Inflammatory macrophage treated with lipopolysaccharide for 1 hour (primary cell): ENCODE measurements at places on chromosomes 6 and 20.

DNA sequence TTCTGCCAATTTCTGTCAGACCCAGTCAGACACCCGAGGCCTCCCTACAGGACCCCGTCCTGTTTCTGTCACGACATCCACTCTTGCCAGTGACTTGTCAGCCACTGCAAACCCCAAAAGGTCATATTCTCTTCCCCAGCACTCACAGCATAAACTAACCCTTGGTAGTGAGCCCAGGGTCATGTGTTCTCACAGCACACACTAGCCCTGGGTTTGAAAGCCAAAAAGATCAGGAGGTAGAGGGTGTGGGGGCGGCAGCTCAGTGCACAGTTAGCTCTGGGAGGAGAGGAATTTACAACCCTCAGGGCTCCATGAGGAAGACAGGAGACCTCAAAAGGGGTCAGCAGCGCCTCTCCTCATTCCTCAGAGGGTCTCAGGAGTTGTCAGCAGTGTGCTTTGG lies 9.9 kb upstream of the SNX9 start:
- DNase-seq, result peak; percentile 15

- no peak for DNase-seq
Measured at GRCh38 chr20:58677079-58677604, 15.5 kb upstream of the NPEPL1 start.

- DNase-seq, result no peak
Measured at GRCh38 chr20:37984018-37984785, 49.1 kb downstream of the TTI1 start.

GRCh38 chr6:103002282-103002681 lies 1608.8 kb downstream of the GRIK2 start:
- no peak for DNase-seq

DNA sequence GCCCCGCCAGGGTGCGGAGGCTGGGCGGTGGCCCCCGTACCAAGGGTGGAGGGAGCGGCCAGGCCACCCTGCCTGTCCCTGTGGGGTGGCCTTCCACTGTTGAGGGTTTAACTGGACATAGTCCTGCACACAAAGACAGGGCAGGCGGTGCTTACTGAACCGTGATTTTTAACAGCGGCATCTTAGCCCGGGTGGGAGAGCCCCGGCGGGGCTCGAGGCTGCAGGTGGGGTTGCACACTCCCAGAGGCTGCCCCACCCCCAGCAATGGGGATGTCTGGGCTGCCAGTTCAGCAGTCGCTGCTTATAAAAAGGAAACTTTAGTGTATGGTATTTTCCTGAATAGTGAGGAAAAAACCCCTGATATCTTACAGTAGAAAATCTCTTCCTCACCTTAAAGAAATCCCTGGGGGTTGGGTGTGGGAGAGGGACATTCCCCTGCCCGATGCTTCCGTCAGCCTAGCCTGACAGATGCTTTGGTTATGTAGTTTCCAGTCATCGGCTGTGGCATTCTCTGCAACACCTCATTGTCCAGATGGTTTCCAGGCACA lies 79.4 kb downstream of the IRF4 start:
- no peak for DNase-seq

DNA sequence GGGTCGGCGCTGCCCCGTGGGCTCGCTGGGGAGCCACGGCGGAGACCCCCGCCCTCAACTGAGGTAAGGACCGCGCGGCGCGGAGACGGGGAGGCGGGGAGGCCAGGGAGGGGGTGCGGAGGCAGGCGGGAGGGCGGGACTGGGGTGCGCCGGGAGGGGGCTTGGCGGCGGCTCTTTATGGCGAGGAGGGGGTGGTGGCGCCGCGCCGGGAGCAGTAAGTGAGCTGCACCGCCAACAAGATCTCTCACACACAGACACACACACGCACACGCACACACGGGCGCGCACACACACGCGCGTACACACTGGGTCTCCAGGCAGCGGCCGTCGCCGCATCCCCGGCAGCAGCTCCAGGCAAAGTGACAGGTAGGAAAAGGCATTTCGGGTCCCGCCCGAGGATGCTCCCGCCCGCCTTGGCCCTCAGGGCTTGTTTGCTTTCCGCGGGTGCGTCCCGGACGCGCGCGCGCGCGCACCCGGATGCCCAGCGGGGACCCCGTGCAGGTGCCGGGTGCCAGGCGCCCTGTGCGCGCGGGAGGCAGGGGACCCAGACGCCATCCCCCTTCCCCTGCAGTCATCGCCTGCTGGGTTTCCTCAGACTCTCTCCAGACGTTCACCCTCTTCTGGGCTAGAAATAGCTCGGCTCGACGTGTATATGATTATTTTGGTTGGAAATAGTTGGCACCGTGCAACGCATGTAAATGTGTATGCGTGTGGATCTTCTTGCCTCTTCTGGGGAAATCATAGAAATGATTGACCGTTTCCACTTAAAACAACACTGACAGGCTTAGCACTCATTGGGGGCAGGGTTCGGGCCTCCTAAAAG lies at the start of gene PLCB4:
Gene PLCB4 (plus strand): TSS at position 247 of the 823 bp plus-strand sequence. CDS start 238,728 bp downstream, outside the sequence.
- DNase-seq, result no peak

GRCh38 chr6:153117986-153118879 lies 12.8 kb downstream of the RGS17 start:
- peak; percentile 84 for DNase-seq

DNA sequence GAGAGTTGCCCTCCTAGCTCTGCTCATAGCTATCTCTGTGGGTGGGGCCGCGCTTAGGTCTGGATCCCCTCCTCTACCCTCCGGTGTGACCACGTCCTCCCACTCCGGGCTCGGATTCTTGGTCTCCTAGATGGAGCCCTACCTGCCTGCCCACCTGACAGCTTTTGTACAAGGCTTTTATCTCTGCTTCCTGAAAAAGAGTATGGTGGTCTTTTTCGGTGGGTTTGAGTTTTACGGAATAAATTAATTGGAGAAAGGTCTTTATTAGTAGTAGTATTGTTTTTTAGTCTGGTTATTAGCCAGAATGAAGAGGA lies 773 bp downstream of the SMAP1 start:
- no peak for DNase-seq

- peak; percentile 31 for DNase-seq
Measured at GRCh38 chr6:121430514-121431460, 4.7 kb upstream of the GJA1 start.

GRCh38 chr20:9068233-9068801 lies 570 bp upstream of the PLCB4 start:
- no peak for DNase-seq

DNA sequence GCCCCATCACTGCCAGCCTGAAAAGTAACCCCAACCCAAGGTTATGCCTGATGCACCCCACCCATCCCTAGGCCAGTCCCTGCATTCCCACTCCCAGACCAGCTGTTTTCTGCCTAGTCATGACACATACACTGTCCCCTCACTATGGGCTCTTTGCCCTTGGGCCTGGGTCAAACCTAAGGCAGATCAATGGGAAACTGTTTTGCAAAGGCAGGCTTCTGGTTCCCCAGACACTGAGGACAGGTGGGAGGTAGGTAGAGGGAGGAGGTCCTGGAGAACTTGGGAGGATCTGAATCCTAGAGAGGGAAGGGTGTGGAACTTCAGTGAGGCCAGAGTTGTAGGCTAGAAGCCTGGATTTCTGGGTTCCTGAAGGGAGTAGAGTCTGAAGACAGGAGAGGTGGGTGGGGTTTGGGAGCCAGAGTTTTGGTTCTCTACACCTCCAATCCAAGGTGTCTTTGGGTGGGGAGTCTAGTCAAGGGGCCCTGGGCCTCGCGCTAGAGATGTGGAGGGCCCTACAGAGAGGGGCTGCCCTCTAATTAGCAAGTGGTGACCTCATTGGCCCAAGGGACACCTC lies 2.0 kb downstream of the CLIC1 start:
- DNase-seq, result no peak

DNA sequence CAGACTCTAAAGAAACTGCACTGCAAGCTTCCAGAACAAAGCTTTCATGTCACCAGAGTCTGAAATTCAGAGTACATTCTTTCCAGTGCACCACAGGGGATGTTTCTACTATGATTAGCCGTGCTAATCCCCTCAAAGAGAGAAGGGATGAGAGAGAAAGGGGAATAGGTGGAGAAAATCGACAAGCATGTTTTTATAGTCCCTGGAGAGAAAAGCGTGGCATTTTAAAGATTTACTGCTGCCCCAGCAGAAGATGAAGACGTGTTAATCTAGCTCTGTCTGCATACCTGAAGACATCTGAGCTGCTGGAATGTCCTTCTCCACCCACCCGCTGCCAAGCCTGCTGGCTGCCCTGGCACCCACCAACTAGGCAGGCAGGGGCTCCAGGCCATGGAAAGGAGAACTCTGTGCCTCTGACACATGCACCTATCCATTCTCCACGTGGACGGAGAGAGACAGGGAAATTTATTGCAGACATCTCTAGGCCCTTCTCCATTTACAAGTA lies 4.1 kb downstream of the MYLK4 start:
- DNase-seq, result no peak

DNA sequence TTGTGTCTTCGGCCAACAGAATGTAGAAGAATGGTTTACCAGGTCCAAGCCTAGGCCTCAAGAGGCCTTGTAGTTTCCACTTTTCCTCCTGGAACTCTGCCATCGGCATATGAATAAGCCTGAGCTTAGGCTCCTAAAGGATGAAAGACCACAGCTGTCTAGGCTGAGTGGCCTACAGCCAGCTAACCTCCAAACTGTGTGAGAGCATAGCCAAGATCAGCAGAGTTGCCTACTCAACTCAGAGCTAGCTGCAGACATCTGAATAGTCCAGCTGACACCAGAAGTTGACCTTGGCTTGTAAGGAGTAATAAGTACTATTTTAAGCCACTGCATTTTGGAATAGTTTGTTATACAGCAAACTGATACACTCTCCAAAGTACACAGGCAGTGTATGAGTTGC lies 52.6 kb upstream of the SMIM29 start:
- no peak for DNase-seq

GRCh38 chr6:9699888-9700287 lies 715.0 kb downstream of the TFAP2A start:
- DNase-seq, result no peak

GRCh38 chr6:30684386-30685156 lies 1.9 kb downstream of the PPP1R18 start:
- peak; percentile 95 for DNase-seq

- no peak for DNase-seq
Measured at GRCh38 chr20:57212534-57213276, 53.7 kb downstream of the BMP7 start.

- no peak for DNase-seq
Measured at GRCh38 chr6:115487331-115487730, 573.4 kb downstream of the FRK start.
